ENCODE measurements at places on chromosomes 16 and 17.

- DNase-seq: peak; percentile 98
These were observed 19.0 kb upstream of the CSNK1D start for GRCh38 chr17:82292251-82293154.

GRCh38 chr16:70269471-70269870 lies 17.7 kb upstream of the EXOSC6 start:
- DNase-seq: no peak

DNA sequence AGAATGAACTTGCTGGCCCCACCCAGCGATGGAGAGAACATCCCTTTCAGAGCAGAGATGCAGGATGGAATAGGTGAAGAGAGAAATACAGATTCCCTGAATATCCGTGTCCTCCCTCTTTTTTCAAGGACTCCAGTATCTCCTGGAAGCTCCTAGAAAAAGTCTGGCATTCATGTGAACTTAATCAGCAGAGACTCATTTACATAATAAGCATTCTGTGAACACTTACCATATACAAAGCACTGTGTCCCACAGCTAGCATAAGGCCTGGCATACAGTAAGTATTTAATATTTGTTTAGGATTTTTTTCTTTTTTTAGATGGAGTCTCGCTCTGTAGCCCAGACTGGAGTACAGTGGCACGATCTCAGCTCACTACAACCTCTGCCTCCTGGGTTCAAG lies 208.5 kb upstream of the RPL38 start:
- DNase-seq: no peak

DNA sequence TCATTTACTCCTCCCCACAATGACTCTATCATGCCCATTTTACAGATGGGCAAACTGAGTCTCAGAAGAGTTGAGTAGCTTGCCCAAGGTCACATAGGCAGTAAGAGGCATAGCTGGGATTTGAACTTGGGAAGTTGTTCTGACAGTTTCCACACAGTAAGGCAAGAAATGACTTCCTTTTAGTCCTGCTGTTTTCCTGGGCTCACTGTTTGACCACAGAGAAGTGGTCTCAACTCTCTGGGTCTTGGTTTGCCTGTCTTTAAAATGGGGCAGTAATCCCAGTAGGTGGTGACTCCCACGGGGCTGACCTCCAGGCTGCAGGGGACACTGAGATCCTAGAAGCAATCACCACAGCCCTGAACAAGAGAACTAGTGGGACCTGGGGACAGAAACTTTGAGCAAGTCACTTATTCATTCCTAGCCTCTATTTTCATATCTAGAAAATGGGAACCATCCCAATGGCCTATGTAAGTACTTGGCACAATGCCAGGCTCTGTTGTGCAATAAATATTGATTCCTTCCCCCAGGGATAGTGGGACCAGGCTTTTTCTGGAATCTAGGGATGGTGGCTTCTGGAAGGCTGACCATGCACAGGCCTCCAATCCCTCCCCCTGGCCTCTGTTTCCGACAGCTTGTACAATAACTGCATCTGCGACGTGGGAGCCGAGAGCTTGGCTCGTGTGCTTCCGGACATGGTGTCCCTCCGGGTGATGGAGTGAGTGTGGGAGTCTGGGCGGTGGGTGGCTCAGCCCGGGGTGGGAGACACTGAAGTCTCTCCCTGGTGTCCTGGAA lies 20.5 kb downstream of the DEXI start:
- peak; percentile 73 for DNase-seq

- no peak for DNase-seq
These were observed 22.9 kb downstream of the PIK3R6 start for GRCh38 chr17:8844229-8845218.

GRCh38 chr16:48956620-48957019 lies 325.0 kb downstream of the CBLN1 start:
- no peak for DNase-seq

Measured in inflammatory macrophage (primary cell).